Bone marrow (tissue), 2 donors: ENCODE measurements at places on chromosomes 2 and 18.

GRCh38 chr18:58067601-58068000 lies 23.6 kb downstream of the NEDD4L start:
- DNase-seq, result no peak

DNA sequence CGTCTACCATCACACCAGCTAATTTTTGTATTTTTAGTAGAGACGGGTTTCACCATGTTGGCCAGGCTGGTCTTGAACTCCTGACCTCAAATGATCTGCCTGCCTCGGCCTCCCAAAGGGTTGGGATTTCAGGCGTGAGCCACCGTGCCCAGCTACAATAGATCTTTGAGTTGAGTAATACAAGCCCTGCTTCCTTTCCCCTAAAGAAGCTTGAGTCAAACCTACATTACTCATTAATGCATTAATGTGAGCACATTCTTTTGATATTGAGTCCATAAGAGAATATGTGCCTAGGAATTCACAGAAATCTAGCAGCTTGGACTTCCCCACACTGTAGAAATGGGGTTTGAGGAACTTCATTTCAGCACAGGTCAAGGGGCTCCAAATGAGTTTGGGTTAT lies 39.6 kb downstream of the PSMG2 start:
- no peak for DNase-seq

DNA sequence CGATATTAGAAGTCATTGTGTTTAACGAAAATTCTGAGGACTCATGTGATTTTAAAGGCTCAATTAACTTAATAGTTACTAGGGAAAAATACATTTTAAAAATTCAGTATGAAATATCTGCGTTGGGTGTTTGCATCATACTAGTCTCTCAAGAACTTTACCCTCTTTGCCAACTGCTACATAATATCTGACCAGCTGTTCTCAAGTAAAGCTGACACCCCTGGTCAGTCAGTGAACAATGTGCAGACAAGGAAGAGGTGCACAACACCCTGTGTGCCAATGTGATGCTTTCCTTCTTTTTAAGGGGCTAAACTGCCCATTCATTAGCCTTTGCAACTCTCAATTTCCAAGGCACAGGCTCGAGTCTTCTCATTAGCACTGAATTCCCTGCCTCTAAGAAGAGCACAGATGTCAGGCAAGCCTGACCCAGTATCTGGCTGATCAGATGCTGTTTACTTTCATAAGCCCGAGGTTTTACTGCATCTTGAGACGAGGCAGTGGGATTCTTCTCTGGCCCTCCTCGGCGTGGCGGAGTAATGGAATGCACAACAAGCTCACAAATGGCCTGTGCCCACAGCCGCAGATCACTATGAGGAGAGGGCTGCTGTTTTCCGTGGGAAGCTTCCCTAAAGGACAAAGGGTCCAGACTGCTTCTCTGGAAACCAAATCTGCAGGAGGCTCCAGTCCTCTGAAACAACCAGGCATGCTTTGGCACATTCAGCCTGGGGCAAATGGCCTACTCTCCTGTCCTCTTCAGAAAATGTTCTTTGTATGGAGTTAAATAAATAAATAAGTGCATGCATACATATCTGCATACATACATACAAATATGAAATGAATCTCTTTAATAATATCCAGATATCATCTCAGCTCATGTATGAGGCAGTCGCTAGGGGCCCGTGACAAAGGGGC lies 240.3 kb downstream of the ZNF521 start:
- no peak for DNase-seq

DNA sequence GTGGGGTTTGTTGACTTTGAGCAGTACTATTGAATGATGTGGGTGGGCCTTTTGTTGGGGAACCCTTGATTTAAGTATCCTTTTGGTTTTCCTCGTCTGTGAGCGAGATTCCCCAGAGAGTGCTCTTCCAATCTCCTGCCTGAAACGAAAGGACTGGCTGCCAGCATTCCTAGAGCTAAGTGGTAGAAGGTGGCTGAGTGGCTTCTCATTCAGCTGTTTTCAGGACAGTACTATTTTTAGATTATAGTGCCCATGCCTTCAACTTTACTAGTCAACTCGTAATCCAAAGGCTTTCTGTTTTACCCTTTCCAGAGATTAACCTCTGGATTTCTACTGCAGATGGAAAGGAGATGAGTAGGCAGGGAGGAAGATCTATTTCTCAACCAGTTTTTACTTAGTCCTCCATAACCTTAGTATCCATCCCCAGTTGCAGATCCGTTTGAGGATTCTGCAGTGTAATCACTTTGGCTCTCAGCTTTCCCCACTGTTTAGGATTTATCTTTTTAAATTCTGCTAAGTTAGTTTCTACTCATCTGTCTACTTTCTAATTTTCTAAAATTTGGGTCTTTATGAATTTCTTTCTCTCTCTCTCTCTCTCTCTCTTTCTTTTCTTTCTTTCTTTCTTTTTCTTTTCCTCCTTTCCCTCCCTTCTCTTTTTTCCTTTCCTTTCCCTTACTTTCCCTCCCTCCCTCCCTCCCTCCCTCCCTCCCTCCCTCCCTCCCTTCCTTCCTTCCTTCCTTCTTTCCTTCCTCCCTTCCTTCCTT lies 9.2 kb downstream of the SLC4A1AP start:
- DNase-seq, result no peak

DNA sequence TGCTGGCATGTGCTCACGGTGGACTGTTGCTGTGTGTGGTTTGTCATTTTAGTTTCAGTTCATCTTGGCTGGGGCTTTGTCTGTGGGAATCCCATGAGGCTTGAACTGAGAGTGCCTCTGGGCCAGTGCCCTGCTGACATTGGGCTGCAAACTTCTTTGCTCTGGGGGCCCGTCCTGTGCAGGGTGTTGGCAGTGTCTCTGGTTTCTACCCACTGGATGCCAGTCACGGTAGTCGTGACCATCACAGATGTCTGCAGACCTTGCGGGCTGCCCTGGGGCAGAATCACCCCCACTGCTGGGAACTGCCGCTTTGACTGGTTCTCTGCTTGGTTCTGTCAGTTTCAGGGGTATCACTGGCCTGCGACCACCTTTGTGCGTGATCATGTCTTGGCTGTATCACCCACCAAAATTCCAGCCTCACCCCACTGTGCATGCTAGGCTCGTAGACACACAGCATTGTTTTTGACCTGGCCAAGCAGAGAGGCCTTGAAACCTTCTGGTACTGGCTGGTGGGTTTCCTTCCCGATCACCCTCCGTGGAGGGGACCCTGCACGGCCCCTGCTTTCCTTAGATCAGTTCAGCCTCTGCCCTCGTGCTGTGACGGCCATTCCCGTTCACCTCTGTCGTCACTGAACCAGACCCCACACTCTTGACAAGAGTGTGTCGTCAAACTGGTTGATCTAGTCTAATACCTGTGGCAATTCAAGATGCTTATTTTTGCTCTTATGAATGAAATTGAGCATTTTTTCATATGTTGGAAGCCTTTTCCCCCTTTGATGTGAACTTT lies 57.6 kb downstream of the KCNG2 start:
- no peak for DNase-seq

DNA sequence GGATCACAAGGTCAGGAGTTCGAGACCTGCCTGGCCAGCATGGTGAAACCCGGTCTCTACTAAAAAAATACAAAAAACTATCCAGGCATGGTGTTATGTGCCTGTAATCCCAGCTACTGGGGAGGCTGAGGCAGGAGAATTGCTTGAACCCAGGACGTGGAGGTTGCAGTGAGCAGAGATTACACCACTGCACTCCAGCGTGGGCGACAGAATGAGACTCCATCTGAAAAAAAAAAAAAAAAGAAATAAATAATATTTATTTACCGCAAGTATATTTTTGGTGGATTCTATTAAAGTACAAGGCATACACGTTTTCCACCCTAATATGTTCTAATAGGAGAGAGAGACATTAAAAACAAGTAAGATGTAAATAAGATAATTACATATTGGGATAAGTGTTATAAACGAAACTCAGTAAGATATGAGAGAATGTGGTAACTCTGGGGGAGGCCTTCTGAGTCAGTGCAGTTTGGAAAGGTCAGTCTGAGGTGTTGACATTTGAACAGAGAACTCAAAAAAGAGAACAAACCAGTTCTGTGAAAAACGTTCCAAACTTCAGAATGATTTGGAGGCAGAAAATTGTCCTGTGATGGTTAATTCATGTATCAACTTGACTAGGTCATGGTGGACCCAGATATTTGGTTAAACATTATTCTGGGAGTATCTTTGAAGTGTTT lies 8.8 kb upstream of the POLI start:
- DNase-seq, result no peak

- no peak for DNase-seq
Observed at GRCh38 chr18:79690071-79690470, 10.5 kb downstream of the CTDP1 start.

DNA sequence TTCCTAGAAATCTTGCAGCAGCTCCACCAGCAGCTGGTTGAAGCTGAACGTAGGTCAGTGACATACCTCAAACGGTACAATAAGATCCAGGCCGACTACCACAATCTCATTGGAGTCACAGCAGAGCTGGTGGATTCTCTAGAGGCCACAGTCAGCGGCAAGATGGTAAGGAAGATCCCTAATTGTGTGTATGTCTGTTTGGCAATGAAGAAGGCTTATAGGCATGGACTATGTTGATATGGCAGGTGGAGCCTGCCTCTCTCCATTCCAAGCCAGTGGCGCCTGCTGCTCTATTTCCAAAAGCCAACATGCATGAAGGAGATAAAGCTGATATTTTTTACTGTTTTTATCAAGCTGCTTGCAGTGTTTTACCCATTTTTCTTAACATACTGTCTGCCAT lies 36.8 kb downstream of the ARMC9 start:
- no peak for DNase-seq

- DNase-seq, result no peak
Observed at GRCh38 chr2:106120432-106120831, 73.7 kb downstream of the UXS1 start.

DNA sequence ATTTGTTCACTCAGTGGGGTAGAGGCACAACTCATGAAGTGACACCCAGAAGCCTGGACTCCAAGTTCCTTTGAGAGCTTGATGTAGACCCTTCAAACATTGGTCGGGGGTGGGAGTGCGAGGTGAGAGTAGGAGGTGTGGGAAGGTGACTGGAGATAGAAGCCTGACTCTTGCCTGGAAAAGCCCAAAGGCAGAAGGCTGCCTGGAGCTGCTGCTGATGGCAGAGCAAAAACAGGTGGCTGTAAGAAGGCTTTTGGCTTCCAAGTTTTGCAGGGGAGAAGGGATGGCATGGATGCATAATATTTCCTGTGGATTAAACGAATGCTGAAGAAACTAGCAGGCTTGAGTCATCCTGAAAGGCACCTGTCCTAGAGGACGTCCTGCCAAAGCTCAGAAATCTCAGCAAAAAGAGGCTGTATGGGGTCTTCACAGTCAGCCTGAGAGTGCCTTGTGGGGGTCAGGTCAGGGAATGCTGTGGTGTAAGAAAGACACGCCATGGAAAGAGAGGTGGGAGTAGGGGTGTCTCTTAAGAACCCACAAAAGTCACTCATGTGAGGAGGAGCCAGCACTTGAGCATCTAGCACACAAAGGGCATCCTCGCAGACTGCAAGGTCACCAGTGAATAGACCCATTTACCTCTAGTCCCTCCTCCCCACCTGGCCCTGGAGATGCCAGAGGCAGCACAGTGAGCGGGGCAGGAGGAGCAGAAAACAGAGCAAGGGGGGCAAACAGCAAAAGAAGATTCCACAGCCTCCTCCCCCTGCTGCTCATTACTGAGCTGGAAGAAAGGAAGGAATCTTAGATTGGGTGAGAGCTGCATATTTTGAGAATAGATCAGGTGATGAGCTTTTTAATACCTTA lies 37.5 kb downstream of the FASTKD2 start:
- no peak for DNase-seq

- no peak for DNase-seq
Observed at GRCh38 chr2:147910990-147911473, 66.2 kb downstream of the ACVR2A start.

DNA sequence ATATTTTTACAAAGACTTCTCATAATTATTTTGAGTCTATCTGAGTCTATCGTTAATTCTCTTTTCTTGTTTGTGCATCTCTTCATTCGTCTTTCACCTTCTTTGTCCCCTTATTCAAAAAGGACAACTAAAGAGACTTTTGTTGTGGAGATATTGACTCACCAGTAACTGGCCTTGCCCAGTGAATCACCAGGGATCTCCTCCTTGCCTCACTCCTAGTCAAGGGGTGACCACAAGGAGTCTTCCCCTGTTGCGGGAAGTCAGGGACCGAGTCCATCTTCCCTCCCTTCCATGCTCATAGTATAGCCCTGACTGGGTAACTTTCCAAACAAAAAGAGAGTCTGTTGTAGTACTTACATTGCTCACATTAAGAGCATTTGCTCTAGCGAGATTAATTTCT lies 158.9 kb downstream of the NEB start:
- no peak for DNase-seq

GRCh38 chr18:57241869-57242268 lies 95.0 kb downstream of the BOD1L2 start:
- DNase-seq, result no peak

GRCh38 chr2:16180631-16181030 lies 240.3 kb downstream of the MYCN start:
- no peak for DNase-seq

DNA sequence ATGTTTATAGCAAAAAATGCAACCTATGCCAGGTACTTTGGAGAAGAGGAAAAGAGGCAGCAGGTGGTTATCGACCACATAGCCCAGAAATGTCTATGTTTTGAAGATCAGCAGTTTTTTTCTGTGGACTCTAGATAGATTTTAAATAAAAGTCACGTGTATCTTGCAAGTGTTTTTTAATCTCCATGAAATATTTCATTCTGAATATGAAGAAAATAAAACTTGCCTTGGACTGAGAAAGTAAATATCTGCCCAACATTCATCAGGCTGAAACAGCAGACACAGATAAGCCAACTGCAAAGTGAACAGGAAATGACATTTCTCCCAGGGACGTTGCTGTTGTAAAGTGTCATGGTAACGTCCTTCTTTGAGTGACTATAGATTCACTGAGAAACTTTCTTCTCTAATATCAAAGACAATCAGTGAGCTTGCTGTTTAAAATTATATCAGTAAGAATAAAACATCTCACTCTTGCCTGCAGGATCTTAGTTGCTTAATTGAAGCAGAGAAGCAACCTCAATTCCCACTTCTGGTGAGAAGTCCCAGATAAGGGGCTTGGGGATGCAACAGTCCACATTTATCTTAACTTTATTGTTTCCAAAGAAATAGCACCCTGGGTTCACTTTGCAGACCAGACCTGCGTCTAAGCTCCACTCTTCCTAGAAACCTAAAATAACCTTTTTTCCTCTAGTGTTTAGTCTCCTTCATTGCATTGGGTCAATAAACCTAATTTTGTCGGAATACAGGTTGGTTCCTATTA lies 6.3 kb downstream of the MYOM1 start:
- no peak for DNase-seq
